ENCODE measurements at places on chromosomes 2 and 18.

DNA sequence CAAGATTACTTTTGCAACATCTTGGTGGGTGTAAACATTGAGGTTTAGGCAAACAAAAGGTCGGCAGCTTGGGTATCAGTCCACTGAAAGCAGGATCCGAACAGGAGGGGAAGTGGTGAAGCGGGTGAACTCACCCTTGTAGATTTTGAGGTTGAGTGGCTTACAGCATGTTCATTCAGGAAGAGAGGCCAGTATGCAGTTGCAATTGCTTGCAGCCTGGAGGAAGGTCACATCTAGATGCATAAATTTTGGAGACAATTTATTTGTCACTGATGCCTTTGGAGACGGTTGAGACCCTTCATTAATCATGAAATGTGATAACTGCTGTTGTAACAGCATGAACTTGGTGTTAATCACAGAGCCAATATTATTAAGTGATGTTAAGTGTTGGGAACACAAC, 131.1 kb downstream of the LTBP1 start:
- no peak for DNase-seq

- no peak for DNase-seq
Measured at GRCh38 chr2:535222-535621, 142.0 kb downstream of the TMEM18 start.

DNA sequence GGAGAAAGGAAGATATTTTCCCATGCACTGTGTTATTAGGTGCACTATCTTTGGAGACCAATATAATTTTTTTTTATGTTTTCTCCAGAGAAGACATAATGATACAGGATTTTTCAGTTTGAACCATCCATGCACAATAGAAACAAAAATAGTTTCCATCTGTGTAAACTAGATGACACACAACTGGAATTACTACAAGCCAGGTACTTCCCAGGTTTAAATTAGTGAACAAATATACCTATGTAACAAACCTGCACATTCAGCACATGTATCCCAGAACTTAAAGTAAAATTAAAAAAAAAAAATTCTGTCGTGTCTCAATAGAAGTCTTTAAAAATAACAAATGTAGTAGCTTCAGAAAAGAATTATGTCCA, 1616.8 kb upstream of the ACVR2A start:
- DNase-seq = no peak

GRCh38 chr2:181680055-181680936, at the start of gene NEUROD1:
TSS of gene NEUROD1 (minus strand) at chr2:181680517. CDS start at chr2:181678860, 1,657 bp downstream.
- no peak for DNase-seq

- no peak for DNase-seq
Measured at GRCh38 chr2:69242651-69243051, 144.4 kb downstream of the GFPT1 start.

Measured in cortex of kidney (tissue), 1 donor.